ENCODE measurements at places on chromosomes 3 and 15. TPM values are rescaled to one million over a fixed set of nuclear protein-coding genes. Genes with fewer than 3 reads are reported as not detected.

The GPR87 gene
- polyA plus RNA-seq, result not detected

The CFAP92 gene
- not detected for polyA plus RNA-seq

The PEX5L gene
- not detected for polyA plus RNA-seq

The NRROS gene
- 40.1 TPM for polyA plus RNA-seq

The BFSP2 gene
- polyA plus RNA-seq, result 0.50 TPM

The PFKFB4 gene
- polyA plus RNA-seq, result 1.7 TPM

The TERC gene
- polyA plus RNA-seq, result 1.3 TPM

The CSPG4 gene
- 0.03 TPM for polyA plus RNA-seq

The SPESP1 gene
- 0.17 TPM for polyA plus RNA-seq

The KBTBD8 gene
- polyA plus RNA-seq, result 31.6 TPM

The ANKRD63 gene
- not detected for polyA plus RNA-seq

The PTPN9 gene
- 8.3 TPM for polyA plus RNA-seq

The RBSN gene
- polyA plus RNA-seq, result 12.1 TPM

The MYH15 gene
- polyA plus RNA-seq, result 0.10 TPM

The FAM107A gene
- polyA plus RNA-seq, result not detected

The MBD4 gene
- 89.7 TPM for polyA plus RNA-seq

The IGSF10 gene
- not detected for polyA plus RNA-seq

The ZPLD1 gene
- polyA plus RNA-seq, result not detected

The RTP1 gene
- polyA plus RNA-seq, result not detected

The APPL1 gene
- polyA plus RNA-seq, result 39.5 TPM

The CRTC3 gene
- 37.2 TPM for polyA plus RNA-seq

The ARPP21 gene
- polyA plus RNA-seq, result 0.10 TPM

The RGMA gene
- not detected for polyA plus RNA-seq

The FAM131A gene
- polyA plus RNA-seq, result 11.8 TPM

The TERB2 gene
- polyA plus RNA-seq, result not detected

The UACA gene
- 1.6 TPM for polyA plus RNA-seq

The ACKR4 gene
- 0.21 TPM for polyA plus RNA-seq

The EHHADH gene
- polyA plus RNA-seq, result 0.30 TPM

The CHRNA7 gene
- polyA plus RNA-seq, result 0.16 TPM

The CATSPER2 gene
- polyA plus RNA-seq, result 7.9 TPM

The GOLGA8K gene
- 0.20 TPM for polyA plus RNA-seq

The NMD3 gene
- 25.4 TPM for polyA plus RNA-seq

The ROBO1 gene
- 0.99 TPM for polyA plus RNA-seq

The CGNL1 gene
- polyA plus RNA-seq, result 0.03 TPM

Data from B cell (primary cell).